ENCODE measurements at places on chromosomes 3 and 15.
A peak's percentile ranks its signal among the peaks of the same experiment; 100 is the strongest.

DNA sequence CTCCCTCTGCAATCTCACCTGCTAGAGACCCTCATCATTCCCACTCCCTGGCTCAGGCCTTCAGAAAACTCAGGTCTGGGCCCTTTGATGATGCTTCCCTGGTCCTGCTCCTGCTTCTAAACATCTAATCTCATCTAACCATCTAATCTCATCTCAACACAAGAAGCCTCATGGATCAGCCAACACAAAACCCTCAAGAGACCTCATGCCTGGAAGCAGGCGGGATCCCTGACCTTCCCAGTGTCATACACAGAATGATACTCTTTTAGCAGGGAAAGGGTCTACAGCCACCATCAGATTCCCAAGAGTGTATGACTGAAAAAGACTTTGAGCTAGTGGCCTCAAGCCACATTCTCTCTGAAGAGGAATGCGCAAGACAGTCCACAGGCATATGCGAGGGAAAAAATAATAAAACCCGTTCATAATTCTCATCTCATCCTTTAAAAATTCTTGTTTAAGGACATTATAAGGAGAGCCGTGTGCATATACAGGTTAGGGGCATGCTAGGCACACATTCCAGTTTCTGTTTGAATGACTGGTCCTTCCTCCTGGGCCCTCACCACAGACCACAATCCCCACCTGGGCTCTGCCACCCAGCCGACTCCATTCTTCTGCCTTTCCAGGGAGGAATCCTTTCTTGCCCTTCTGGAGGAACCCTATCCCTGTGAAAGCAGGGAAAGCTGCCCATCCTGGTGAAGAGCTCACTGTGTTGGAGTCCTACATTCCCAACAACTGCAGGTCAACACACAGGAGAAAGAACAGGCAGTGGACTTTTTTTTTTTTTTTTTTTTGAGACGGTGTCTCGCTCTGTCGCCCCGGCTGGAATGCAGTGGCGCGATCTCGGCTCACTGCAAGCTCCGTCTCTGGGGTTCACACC, 2.2 kb downstream of the ZXDC start:
- no peak for DNase-seq

- DNase-seq: no peak
Measured at GRCh38 chr3:76372497-76372896, 587.1 kb upstream of the ZNF717 start.

DNA sequence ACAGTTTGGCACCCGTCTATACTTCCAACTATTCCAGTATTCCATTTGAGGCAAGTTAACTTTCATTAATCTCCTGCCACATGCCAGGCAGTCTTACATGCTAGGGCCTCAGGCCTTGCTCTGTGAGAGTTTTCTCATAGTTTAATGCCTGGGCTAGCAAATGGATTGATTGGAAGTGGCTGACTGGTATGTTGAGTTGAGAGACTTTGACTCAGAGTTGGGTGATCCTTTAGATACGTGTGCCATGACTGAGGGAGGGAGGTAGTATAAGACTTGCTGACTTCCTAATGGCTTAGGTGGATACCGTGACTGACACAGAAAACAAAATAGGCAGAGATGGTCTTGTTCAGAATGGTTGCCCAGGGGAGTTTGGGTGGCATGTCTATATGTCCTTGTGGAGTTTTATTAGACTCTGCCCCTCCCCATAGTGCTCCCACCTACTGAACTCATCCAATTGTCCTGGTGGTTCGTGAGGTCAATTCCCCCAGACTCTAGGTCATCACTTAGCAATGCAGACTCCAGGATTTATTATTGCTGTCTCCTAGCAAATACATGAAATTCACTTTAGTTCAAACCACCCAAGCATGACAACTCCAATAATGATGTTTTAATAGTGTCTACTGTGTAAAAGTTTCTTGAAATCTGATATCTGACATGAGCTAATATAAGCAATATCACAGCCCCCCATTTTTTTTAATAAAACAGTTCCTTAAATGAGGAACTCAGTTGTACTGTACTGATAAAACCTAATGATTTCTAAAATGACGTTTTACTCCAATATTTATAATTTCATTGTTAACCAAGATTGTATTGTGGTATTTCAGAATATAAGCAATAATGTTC, 413.9 kb upstream of the MDFIC2 start:
- DNase-seq: no peak

GRCh38 chr3:125186800-125187598, 25.5 kb downstream of the SLC12A8 start:
- no peak for DNase-seq

DNA sequence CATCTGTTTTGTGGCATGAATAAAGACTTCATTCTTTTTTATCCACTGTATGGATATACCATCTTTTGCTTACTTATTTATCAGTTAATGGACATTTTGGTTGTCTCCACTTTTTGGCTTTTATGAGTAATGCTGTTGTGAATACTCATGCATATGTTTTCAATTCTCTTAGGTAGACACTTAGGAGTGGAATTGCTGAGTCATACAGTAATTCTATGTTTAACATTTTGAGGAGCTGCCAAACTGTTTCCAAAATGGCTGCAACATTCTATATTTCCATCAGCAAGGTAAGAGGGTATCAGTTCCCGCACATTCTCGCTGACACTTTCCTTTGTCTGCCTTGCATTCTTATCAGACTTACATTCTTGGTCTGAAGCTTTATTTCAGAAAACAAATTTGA, 191.1 kb downstream of the WNT5A start:
- DNase-seq: no peak

- DNase-seq: no peak
Measured at GRCh38 chr3:190676481-190676880, 162.6 kb downstream of the IL1RAP start.

DNA sequence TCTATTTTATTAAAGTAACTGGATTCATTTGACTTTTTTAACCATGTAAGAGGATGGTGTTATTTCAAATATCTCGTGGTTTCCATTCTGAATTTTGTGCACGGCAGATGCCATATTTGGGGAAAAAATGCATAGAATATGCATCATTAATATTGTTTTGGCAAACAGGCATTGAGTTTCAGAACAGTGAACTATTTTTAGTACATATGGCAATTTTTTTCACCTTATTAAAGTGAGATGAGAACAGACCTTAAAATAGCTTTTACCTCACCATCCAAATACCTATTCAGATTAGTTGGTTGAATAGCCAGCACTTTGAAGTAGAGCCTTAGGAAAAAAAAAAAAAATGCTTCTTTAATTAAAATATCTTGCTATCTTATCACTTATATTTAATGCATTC, 117.3 kb upstream of the FLNB start:
- no peak for DNase-seq

- DNase-seq: no peak
Measured at GRCh38 chr3:72655131-72655551, 193.1 kb downstream of the SHQ1 start.

DNA sequence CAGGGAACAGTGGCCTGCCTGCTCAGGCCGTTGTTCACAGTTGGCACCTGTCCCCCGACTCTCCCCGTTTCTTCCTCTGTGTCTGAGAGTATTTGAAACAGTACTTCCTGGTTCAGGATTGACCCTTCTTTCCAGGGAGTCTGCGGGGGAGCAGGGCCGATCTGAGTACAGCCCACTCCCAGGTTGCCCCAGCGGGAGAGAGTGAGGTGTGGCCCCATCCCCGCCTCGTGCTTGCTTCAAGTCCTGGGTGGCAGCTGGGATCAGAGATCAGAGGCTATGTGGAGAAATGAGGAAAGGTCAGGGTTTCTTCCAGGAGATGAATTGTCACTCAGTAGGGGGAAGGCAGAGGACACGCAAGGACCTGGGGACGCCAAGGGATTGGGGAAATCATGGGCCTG, 6.5 kb upstream of the DLL4 start:
- DNase-seq: no peak

GRCh38 chr3:124800511-124801258, 70.4 kb downstream of the UMPS start:
- DNase-seq: no peak

DNA sequence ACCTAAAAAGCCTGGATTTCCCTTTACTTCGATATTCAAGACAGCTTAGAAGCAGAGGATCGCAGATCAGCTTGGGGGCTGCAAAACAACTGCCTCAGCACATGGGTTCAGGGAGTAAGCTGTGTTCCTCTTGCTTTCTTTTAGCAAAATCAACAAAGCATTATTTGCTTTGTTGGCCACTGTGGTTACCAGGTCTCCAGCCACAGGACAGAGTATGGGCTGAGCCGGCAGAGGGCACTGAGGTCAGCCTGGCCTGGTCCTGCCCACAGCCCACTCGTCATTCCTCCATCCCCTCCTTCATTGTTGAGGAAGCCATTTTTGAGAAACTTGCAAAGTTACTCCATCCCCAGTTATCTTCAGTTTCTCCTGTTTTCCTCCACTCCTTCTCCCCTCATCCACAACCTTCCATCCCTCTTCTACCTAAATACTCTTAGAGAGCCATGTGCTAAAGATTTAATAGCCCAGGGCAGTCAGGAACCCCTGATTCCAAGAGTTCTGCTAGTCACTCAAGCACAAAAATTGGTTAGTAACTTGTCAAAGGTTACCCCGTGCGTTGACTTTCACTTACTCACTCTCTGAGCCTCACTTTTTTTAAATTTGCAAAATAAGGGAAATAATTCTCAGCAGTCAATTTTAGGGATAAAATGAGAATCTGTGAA, 60.0 kb upstream of the HES1 start:
- DNase-seq: no peak

GRCh38 chr3:159233734-159234133, 431.9 kb downstream of the MFSD1 start:
- DNase-seq: no peak

GRCh38 chr3:10292505-10293419, at the start of gene GHRL:
GHRL (minus strand) TSS chr3:10292947; CDS start chr3:10290180, 2,767 bp downstream.
- DNase-seq: no peak

DNA sequence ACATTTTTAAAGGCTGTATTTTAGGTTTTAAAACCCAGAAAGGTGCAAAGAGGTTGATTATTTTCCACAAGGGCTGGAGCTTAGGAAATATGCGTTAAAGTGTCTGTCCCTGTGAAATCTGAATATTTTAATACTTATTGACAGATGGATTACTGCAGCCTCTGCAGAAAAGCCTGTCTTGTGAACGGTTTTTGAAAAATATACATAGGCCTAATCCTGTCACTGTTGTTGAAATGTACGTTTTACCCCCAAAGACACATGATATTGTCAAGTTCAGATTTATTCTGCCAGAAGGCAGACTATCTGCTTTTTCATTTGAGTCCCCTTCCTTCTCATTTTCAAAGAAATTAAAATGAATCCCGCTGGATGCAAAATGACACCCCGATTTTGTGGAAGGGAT, 2.2 kb upstream of the BCL6 start:
- no peak for DNase-seq

GRCh38 chr15:77014132-77015081, 19.5 kb downstream of the PSTPIP1 start:
- no peak for DNase-seq

DNA sequence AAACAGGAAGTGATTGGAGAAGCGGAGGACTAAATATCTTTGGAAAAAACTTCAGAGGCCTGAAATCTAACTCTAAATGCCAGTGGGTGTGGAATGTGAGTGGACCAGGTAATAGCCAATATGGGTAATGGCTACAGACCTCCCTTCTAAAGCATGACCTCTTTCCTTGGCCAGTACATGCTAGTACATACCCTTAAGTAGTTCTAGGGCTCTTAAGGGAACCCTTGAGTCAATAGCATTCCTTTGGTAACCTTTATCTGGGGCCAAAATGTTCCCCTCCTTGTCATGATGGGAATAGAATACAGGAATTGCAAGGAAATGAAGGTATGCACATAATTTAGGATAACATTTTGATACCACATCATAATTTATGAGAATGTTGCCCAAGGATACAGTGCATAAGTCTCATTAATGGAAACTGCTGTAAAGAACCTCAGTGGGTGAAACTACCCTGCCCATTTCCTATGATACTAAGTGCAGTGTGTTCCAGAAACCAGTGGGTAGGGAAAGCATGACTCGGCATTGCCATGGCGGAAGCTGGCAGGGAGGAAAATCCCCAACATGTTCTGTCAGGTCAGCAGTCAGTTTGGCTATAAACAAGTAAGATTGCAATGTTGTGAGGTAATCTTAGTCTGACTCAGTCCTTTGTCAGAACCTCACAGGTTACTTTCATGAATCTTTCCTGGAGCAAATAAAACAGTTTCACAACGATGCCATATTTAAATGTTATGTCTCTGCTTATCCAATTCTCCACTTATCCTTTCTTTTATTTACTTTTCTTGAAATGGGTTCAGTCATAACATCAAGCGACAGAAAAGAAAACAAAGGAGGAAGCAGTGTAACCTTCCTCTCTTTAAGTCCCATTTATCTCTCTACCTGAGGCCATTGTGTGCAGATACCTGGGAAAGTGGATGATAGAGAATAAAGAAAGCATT, 23.5 kb upstream of the RAP2B start:
- DNase-seq: peak; percentile 21

DNA sequence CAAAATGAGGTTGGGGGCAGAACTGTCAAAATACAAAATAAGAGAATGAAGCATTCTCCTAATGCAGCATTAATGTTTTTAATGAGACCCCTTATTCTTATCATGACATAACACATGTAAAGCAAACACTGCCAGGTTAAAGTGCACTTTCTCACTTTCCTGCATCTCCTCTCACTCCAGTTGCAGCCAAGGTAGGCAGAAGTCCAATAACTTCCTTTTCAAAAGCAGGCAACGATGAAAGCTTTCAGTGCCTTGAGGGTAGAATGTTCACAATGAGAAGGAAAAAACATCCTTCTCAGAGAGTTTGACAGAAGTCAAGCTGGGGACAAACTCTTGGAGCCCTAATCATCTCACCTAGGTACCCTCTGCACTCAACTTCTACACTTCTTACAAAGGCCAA, 59.5 kb downstream of the FAIM start:
- no peak for DNase-seq

DNA sequence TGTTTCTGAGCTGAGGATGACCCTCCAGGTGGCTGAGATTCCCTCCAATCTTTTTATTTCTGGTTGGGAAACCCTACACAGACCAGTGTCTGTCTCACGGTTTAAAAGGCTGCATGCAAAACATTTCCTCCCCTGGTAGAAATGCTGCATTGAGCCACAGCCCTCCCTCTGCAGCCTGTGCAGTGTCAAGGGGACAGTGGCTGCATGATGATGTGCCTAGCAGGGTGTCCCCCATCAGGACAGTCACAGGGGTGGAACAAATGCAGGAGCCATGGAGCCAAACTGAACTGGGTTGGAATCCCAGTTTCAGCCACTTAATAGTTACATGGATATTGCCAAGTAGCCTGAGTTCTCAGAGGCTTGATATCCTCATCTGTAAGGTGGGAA, 147.9 kb upstream of the CTDSPL start:
- no peak for DNase-seq

DNA sequence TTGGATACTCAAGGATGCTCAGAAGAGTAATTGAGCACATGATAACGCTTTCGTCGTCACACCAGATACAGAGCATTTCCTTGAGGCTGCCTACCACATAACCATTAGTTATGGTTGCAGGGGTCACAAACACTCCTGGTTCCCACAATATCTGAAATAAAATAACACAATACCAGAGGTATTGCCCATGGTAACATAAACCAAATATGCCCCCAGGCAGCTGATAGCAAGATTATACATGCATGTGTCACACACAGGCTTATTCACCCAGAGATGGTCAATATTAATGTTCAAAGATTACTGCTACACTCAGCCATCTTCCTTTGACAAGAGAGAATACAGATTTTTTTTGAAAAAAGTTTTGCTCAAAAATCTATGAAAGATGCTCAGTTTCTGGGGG, 7.3 kb downstream of the RPL39L start:
- no peak for DNase-seq

GRCh38 chr15:77311618-77312398, 108.1 kb downstream of the PEAK1 start:
- DNase-seq: no peak

GRCh38 chr3:195790901-195791300, 20.8 kb downstream of the MUC4 start:
- no peak for DNase-seq

- DNase-seq: no peak
Measured at GRCh38 chr3:98612587-98612986, 19.2 kb upstream of the CPOX start.
